ENCODE measurements at places on chromosomes 5 and 9.

DNA sequence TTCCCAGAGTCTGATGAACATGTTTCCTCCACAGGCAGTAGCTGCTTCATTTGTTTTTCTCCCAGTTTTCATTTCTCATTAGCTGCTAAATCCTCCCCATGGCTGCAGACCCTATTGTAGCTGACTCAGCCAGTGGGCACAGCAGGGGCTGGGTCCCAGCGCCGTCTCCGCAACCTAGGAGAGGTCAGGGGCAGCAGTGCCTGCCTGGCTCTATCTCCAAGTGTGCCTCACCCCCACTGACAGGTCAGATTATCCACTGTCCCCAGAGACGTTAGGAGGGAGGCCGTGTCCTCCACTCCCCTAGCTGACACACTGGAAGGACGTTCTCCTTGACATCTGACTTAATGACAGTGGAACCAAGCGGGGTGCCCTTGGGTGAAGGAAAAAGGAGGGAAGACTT is 31.1 kb downstream of the KCNIP1 start:
- no peak for DNase-seq

DNA sequence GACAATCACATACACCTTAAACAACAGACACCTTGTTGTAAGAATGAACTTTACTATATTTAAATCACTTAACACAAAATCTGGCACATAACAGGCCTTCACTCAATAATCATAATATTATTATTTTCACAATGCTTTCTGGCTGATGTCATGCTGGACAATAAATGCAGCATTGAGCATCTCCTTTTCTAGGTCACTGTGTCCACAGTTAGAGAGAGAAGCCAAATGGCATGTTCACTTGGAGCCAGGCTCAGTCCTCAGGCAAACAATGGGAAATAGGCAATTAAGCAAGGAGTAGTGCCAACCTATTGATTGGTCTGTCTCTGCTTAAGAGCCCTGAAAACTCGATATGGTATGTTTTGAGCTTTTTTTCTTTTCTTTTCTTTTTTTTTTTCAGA is 50.6 kb upstream of the KLF4 start:
- no peak for DNase-seq

DNA sequence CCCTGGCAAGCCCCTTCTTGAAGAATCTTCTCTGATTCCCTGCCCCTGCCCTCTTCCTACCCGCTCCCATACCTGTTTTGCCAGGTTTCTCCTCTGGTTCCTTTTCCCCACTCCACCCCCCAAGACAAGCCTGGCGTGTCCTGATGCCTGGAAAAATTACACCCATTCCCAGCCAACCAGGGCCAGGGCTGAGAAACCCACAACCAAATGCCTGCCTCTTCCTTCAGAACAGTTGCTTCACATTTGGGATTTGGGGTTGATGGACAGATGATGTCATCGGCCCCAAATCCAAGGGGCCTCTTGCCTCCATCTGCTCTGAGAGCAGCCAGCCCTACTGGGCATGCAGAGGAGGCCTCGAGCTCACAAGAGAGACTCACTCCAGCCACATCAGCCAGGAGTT is 8.8 kb upstream of the NEK6 start:
- peak; percentile 57 for DNase-seq

- peak; percentile 14 for DNase-seq
Observed at GRCh38 chr5:32201122-32201753, 27.1 kb upstream of the GOLPH3 start.
